ENCODE measurements at places on chromosomes 7 and 10. TPM values are rescaled to one million over a fixed set of nuclear protein-coding genes. Genes with fewer than 3 reads are reported as not detected.
A peak's percentile ranks its signal among the peaks of the same experiment; 100 is the strongest.

Gene CNPY1
- polyA plus RNA-seq = not detected

Gene WEE2
- not detected for polyA plus RNA-seq

Gene AKR1C3
- 11.7 TPM for polyA plus RNA-seq

Gene SEMA3E
- 0.91 TPM for polyA plus RNA-seq

Gene HECW1
- polyA plus RNA-seq = not detected

Gene AKR1C8
- not detected for polyA plus RNA-seq

Gene EPDR1
- not detected for polyA plus RNA-seq

DNA sequence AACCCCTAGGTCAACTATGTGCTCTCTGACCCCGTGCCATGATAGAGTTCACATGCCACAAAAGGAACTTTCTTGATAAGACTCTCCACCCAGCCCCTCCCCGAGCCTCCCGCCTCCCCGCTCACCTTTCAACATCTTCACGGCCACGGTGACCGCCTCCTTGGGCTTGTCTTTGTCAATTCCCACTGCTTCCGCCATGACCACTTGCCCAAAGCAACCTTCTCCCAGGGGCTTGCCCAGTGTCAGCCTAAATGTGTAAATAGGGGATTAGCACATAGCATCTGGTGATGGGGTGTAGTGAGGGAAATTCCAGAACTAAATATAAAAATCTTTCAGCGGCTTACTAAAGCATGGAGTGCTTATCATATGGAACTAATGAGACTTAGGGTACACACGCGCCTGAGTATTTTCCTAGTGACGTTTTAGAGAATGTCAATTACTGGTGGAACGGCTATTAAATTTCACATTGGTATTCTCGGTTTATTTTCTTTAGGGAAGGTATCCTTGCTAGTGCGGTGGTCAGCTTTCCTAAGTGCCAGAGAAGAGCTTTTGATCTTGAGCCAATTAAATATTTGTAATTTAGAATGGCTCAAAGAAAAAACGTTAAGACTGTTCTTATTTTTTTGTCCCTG lies 97.4 kb downstream of the FGFR2 start:
- no peak overlapping the region for H3K27ac ChIP-seq
- DNase-seq = no peak
- H3K36me3 ChIP-seq = peaks cover 3% of the 10 kb centered on the region

DNA sequence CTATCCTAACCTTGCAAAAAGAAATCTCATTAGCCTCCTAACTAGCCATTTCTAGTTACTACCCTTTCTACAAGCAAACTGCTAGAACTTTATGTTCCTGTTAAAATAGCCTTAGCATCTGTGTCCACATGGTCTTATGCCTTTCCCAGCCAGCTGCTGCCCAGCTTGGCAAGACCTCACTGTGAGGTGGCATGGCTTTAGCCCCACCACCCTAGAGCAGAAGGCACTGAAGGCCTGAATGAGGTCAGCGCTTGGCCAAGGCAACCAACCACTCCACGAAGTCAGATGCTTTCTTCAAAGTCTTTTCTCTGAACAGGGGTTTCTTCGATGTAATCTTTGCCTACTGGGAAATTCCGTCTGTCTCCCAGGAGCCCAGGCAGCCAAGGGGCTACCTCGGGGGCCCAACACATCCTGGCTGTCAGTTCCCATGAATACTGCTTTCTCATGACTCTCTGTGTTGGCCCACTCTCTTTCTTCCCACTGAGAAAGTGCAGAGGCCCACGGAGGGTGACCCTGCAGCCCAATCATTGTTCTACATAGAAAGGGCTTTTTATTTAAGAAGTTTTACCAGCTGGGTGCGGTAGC lies 41.6 kb downstream of the POLR3A start:
- DNase-seq = no peak
- H3K4me3 ChIP-seq = no peak overlapping the region
- H3K4me1 ChIP-seq = no peaks in the 10 kb centered on the region
- no peak overlapping the region for H3K27ac ChIP-seq
- peaks cover 40% of the 10 kb centered on the region for H3K36me3 ChIP-seq
- H3K27me3 ChIP-seq = no peaks in the 10 kb centered on the region

DNA sequence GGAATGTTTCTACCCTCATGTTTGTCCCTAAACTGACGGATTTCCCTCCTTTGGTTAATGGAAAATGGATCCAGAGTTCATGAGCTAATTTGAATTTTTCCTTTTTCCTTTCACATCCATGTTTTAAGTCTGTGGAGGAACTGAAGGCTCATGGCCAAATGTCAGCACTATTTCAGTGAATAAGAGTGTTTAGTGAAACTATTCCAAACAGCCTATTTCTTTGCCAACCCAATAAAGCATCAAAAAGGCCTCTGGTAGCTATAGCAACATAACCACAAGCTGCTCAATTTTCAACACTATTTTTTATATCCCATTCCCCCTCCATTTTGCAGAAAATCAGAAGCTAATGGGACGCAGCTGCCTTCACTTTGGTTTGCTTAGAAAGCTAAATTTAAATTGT lies 1454.1 kb downstream of the GATA3 start:
- DNase-seq = no peak
- H3K36me3 ChIP-seq = no peaks in the 10 kb centered on the region
- H3K27me3 ChIP-seq = no peaks in the 10 kb centered on the region
- no peak overlapping the region for H3K4me3 ChIP-seq
- H3K4me1 ChIP-seq = no peaks in the 10 kb centered on the region

DNA sequence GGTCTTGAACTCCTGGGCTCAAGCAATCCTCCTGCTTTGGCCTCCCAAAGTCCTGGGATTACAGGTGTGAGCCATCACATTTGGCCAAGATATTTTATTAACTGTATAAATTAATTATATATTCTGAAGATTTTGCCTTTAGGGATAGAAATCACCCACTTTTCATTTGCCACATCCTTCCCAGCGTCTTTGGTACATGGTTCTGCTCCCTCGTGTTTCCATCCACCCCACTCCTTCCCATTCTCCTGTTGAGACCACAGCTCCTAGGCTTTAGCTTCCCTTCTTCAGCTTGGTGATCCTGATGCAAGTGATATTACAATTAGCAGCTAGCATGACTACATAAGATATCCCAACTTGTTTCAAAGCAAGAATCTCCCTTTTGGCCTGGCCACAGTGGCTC lies 8.4 kb downstream of the CPA1 start:
- no peaks in the 10 kb centered on the region for H3K4me1 ChIP-seq
- H3K36me3 ChIP-seq = no peaks in the 10 kb centered on the region
- DNase-seq = no peak
- H3K27me3 ChIP-seq = no peaks in the 10 kb centered on the region

- H3K27ac ChIP-seq = no peak overlapping the region
- no peak for DNase-seq
- H3K36me3 ChIP-seq = no peaks in the 10 kb centered on the region
- no peak overlapping the region for H3K4me3 ChIP-seq
- peaks cover 3% of the 10 kb centered on the region for H3K4me1 ChIP-seq
Measured at GRCh38 chr10:30413996-30414576, 19.9 kb upstream of the MAP3K8 start.

DNA sequence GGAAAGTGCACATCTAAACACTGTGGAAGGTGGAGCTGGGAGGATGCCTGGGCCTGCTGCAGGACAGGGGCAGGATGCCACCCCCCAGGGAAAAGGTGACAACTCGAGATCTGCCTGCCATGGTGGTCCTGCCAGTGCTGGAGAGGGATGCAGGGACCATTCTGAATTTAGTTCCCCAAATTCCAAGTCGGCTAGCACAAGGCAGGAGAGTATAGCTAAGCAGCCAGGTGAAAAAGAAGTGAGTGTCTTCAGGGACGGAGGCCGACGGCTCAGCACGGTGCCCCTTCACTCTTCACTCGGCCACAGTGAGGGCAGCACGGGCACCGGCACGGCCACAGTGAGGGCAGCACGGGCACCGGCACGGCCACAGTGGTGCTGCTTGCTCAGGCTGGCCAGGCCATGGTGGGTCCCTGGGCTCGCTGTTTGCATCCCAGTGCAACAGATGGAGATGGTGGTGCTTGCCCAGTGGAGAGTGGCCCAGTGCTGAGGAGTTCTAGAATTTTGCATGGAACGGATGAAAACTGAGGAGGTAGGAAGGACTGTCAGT lies 161.3 kb upstream of the SHH start:
- H3K27me3 ChIP-seq = no peaks in the 10 kb centered on the region
- no peak overlapping the region for H3K4me3 ChIP-seq
- no peaks in the 10 kb centered on the region for H3K36me3 ChIP-seq

- H3K27ac ChIP-seq = no peak overlapping the region
- H3K4me1 ChIP-seq = peaks cover 7% of the 10 kb centered on the region
- DNase-seq = no peak
- no peak overlapping the region for H3K4me3 ChIP-seq
- H3K36me3 ChIP-seq = peaks cover 3% of the 10 kb centered on the region
Measured at GRCh38 chr10:112716924-112717413, 233.1 kb upstream of the TCF7L2 start.

GRCh38 chr7:43791665-43792064 lies 33.2 kb downstream of the BLVRA start:
- peaks cover 13% of the 10 kb centered on the region for H3K36me3 ChIP-seq
- no peak overlapping the region for H3K4me3 ChIP-seq
- H3K4me1 ChIP-seq = no peaks in the 10 kb centered on the region
- H3K27me3 ChIP-seq = no peaks in the 10 kb centered on the region
- no peak for DNase-seq

- peaks cover 21% of the 10 kb centered on the region for H3K27me3 ChIP-seq
- H3K36me3 ChIP-seq = no peaks in the 10 kb centered on the region
- no peak overlapping the region for H3K4me3 ChIP-seq
- no peak for DNase-seq
Measured at GRCh38 chr10:71229726-71230655, 17.6 kb downstream of the UNC5B start.

DNA sequence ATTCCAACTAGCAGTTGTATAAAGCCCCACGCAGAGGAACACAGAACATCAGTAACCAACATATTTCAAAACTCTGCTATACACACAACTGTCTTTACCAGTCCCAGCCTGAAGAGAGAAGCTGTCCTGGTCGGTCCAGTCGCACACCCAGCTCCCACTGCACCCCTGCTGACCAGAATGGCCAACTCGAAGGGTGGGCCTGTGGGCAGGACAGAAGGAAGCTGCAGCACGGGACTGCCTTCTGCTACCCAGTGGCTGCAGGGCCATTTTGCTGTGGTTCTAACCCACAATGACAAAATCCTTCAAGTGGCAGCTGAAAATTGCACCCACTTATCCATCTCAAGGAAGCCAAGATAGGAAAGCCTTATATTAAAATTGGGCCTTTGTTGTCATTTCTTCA lies 48.2 kb downstream of the GSDME start:
- H3K4me1 ChIP-seq = no peaks in the 10 kb centered on the region
- no peak for DNase-seq
- H3K4me3 ChIP-seq = no peak overlapping the region
- no peak overlapping the region for H3K27ac ChIP-seq

- no peaks in the 10 kb centered on the region for H3K27me3 ChIP-seq
- H3K36me3 ChIP-seq = peaks cover 2% of the 10 kb centered on the region
- H3K27ac ChIP-seq = no peak overlapping the region
Measured at GRCh38 chr7:102042016-102042656, 224.7 kb downstream of the CUX1 start.

- no peak overlapping the region for H3K4me3 ChIP-seq
- no peaks in the 10 kb centered on the region for H3K36me3 ChIP-seq
- no peaks in the 10 kb centered on the region for H3K27me3 ChIP-seq
- no peak overlapping the region for H3K27ac ChIP-seq
- no peak for DNase-seq
Measured at GRCh38 chr10:76973091-76974016, 664.3 kb downstream of the KCNMA1 start.

DNA sequence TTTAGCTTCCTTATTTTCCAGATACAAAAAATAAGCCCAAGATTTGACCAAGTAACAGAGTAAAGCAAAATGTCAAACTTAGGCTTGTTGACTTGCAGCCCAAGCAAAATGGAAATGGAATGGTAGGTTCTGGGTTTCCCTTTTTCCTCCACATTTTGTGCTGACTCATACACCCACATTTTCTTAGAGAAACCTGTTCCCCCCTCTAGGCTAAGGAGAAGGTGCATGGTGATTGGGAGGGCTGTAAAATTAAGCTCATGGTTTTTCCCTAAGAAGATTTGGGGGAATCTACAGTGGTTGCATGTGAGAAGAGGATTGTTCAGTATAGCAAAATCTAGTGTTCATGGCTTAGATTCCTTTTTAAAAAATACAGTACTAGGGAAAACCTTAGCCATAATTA lies 127.4 kb downstream of the ARL4A start:
- H3K4me3 ChIP-seq = peak overlapping the region; percentile 36
- no peaks in the 10 kb centered on the region for H3K27me3 ChIP-seq
- peak overlapping the region; percentile 59 for H3K27ac ChIP-seq
- H3K36me3 ChIP-seq = no peaks in the 10 kb centered on the region
- H3K4me1 ChIP-seq = peaks cover 20% of the 10 kb centered on the region

GRCh38 chr7:132311733-132312132 lies 264.5 kb downstream of the PLXNA4 start:
- H3K4me3 ChIP-seq = no peak overlapping the region
- H3K27ac ChIP-seq = no peak overlapping the region
- H3K27me3 ChIP-seq = peaks cover 9% of the 10 kb centered on the region
- DNase-seq = no peak
- no peaks in the 10 kb centered on the region for H3K4me1 ChIP-seq

DNA sequence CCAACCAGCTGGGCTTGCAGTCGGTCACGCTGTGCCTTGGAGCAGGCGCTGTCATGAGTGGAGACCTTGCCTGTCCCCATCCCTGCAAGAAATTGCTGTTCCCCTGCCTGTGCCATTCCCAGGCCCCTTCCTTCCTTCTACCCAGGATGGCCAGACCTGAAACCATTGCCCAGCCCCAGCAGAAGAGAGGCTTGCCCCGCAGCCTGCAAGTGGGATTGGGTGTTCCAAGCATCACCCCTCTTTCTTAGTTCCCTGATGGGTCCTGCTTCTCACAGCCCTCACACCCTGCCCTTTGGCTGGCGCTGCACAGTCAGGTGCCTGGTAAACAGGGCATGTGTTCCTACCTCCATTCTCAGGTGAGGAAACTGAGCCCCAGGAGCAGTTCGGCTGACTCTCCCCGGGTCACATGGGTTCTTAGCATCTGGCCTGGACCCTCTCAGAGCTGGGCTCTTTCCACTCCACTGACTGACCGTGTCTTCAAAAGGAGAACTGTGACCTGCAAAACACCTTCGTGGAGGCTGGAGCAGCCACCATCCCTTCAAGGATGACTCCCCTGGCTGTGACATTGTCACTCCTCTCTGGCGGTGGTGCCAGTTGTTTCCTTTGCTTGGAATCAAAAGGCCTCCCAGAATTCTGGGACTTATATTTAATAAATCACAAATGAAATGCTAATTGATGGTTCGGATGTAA lies 41.9 kb upstream of the PDCD4 start:
- DNase-seq = no peak
- no peaks in the 10 kb centered on the region for H3K36me3 ChIP-seq
- H3K27me3 ChIP-seq = no peaks in the 10 kb centered on the region
- H3K4me1 ChIP-seq = peaks cover 14% of the 10 kb centered on the region
- H3K27ac ChIP-seq = no peak overlapping the region

- H3K27me3 ChIP-seq = no peaks in the 10 kb centered on the region
- H3K4me3 ChIP-seq = no peak overlapping the region
- peaks cover 37% of the 10 kb centered on the region for H3K4me1 ChIP-seq
- H3K36me3 ChIP-seq = peaks cover 6% of the 10 kb centered on the region
- DNase-seq = no peak
- no peak overlapping the region for H3K27ac ChIP-seq
Measured at GRCh38 chr10:35427543-35427942, 91.2 kb downstream of the CCNY start.

- H3K36me3 ChIP-seq = no peaks in the 10 kb centered on the region
- H3K27ac ChIP-seq = no peak overlapping the region
- H3K4me3 ChIP-seq = no peak overlapping the region
- no peak for DNase-seq
- H3K4me1 ChIP-seq = no peaks in the 10 kb centered on the region
Measured at GRCh38 chr10:29881336-29881771, 178.0 kb downstream of the JCAD start.

GRCh38 chr10:27611744-27612550 lies 107.8 kb downstream of the RAB18 start:
- H3K4me1 ChIP-seq = peaks cover 3% of the 10 kb centered on the region
- H3K36me3 ChIP-seq = no peaks in the 10 kb centered on the region
- H3K4me3 ChIP-seq = no peak overlapping the region
- no peak for DNase-seq
- no peak overlapping the region for H3K27ac ChIP-seq
